ENCODE measurements at places on chromosomes 3 and 15.

DNA sequence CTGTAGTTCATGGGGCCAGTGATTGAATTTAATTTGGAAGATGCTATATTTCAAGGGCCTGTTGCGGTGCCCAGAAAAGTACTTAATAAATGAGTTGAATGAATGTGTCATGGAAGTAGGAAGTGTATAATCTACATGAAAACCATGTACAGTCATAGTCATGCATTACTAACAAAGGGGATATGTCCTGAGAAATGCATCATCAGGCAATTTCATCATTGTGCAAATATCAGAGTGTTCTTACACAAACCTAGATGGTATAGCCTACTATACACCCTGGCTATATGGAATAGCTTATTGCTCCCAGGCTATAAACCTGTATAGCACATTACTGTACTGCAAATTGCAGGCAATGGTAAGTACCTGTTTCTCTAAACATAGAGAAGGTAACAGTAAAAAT lies 10.7 kb upstream of the MYO5C start:
- no peak for DNase-seq

GRCh38 chr15:22944651-22945050 lies 35.5 kb downstream of the CYFIP1 start:
- no peak for DNase-seq

DNA sequence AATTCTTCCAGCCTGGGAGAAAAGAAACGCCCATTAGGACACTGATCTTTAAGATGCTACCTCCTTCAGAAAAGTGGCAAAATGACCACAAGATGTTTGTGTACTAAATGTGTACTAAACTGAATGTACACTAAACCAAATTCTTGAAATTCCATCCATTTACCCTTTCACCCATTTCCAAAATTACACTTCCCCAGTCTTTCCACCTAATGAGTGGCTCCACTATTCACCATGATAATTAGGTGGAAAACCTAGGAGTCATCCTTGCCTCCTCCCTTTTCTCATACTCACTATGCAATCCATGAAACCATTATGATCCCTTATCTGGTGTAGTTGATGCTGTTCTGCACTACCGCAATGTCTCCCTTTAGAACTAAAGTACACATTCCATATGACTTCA lies 452.1 kb upstream of the THBS1 start:
- DNase-seq: no peak

DNA sequence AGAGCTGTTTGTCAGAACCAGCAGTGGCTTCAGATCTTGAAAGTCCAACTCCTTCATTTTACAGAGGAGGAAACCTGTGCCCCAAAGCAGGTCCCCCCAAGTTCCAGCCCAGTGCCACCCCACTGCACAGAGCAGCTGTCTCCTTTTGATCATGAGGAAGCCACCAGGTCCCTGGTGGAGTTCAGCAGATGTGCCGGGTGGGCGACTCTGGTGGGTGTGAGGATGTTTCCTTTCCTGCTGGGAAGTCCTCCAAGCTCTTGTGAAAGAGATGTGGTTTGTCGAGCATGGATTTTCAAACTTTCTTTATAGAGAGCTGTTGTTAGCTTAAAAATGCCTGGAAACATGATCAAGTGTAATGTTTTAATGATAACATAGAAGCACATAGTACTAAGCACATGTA lies 52.0 kb downstream of the SMAD3 start:
- DNase-seq: no peak

DNA sequence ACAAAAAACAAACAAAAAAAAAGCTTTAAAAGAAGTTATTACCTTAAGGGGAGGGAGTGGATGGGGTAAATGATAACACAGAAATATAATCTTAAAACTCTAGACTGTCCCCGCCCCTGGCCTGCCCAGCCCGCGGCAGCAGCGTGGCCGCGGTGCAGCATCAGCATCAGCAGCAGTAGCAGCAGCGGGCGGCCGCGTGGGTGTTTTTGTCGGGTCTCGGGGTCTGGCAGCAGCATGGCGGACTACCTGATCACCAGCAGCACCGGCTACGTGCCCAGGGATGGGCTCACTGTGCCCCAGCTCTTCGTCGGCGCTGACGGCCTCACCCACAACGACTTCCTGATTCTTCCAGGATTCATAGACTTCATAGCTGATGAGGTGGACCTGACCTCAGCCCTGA lies 80.0 kb upstream of the ANKRD28 start:
- no peak for DNase-seq

DNA sequence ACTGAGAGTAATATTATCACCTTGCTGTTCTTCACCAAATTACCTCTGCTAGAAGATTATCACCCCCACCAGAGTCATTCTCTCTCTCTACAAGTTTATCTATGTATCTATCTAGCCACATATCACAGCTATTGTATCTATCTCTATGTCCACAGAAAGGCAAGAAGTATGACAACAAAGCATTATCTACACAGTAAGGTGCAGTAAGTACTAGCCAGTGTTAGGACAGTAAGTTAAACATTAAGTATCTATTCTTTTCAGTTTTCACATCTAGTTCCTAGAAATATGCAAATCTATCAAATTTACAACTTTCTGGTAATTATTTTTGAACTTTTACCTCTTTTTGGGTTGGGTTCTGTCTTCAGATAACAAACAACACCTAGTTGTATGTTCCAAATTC lies 26.5 kb upstream of the XXYLT1 start:
- no peak for DNase-seq

GRCh38 chr3:134079761-134080160 lies 50.0 kb upstream of the SLCO2A1 start:
- DNase-seq: no peak

DNA sequence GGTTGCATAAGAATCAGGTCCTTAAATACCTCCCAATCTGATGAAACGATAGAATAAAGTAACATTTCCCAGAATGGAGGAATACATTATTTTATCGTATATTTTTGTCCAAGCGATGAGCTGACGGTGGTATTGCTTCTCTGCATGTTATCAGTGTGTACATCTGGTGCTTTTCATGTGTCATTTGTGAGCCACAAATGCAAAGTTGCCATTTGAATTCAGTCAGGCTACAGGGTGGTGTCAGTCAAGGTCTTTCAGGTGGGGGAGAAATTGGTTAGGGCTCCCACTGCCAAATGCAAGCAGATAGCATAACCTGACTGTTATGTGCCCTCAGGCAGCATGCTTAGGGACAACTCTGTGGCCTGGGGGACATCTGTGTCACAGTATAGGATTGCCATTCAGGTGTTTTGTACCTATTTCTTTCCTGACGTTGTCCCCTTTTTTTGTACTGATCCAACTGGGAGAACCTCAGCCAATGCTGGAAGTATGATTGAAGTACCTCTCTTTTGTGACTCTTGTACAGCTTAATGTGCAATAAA lies 26.5 kb upstream of the TIMP4 start:
- no peak for DNase-seq

DNA sequence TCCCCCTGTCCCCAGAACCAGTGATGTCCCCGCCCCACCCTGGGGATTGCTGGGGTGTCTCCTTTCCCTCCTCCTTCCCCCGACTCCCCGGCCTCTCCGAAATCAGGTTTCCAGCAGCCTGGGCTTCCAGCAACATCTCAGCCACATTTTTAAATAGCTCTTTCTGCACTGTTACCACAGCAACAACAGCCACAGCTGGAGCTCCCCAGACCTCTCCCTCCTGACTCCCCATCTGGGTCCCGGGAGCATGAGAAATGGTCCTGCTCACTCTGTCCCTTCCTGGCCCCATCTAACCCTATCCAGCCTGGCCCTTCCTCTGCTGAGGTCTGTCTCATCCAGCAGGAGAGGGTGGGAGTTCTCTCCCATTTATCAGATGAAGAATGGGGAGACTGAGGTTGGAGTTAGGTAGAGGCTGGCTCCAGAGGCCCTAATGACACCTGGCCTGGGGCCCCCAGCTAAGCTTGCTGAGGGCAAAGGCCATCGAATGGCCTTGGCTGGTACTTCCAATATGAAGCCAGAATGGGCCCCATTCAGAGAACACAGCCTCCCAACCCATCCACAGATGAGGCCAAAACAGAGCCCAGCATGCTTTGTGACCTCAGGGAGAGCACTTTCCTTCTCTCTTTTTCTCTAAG lies 1.5 kb downstream of the CAMK1 start:
- DNase-seq: no peak

DNA sequence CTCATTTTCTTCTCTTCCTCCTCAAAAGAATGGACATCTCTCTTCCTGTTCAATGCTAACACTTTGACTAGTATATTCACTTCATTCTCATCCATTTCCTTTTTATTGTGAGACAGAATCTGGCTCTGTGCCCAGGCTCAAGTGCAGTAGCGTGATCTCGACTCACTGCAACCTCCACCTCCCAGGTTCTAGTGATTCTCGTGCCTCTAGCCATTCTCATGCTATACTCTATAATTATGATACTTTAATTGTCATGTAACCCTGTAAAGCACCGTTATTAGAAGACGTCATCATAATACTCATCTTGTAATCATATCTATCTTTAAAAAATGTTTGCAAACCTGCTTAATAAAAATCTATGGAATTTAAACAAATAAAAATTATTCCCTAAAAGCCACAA lies 107.0 kb downstream of the SHOX2 start:
- no peak for DNase-seq

GRCh38 chr15:44018151-44018550 lies 176.9 kb downstream of the FRMD5 start:
- no peak for DNase-seq

DNA sequence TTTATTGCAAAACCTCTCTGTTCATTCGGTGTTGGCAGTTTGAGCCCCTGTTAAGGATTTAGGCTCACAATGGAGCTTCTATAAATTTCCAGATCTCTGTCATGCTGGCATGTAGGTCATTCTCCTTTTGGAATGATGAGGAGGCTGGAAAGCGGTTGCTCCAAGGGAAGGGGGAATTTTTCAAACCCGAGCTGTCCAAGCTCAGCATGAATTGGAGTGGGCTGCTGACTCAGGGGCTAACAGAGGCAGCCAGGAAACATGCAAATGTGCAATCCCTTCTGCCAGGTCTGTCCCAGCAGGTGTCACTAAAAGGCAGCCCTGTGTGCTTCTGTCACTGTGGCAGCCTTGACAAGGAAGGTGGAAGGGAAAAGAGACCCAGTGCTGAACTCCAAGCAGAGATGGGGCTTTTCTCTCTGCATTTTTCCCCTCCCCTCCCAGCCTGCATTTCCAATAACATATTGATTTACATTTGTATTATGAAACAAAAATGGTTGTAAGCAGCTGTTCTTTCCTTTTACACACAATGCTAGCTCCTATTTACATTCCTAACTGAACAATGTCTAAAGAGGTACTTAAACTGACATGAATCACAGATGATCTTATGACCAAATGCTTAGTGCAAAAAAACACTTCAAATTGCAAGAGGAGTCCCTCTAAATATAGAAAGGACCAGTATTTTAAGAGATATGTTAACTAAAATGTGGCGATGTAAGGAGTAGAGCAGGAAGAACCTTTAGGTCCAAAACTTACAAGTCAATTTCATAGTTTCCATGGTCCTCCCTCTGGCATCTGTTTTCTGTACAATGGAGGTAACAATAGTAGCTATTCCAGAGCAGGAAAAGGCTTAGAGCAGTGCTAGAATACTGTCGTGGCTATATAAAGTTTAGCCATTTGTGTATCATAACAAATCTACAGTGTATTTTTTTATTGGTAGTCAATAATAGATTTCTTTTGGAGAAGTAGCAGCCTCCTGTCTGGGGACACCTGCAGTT lies 84.5 kb upstream of the ATP10A start:
- DNase-seq: no peak

DNA sequence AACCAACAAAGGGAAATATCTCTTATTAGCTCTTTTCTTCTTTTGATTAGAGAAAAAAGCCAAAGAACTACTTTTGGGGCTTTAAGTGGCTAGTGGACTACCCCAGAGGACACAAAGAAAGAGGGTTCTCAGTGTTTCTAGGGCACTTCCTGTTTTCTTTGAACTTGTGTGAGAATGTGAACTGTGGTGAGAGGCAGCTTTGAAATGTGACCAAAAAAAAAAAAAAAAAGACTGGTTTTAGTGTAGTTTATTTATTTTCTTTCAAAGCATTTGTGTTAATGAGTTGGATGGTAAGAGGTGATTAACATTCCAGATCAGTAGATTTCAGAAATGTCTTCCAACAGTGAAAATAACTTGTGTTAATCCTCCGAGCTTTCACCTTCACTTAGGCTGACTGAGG lies 32.4 kb downstream of the SELENOT start:
- DNase-seq: no peak

GRCh38 chr3:96354742-96355141 lies 459.7 kb upstream of the EPHA6 start:
- no peak for DNase-seq
